Kidney glomerular epithelial cell (primary cell): ENCODE measurements at places on chromosomes 6 and 20.

DNA sequence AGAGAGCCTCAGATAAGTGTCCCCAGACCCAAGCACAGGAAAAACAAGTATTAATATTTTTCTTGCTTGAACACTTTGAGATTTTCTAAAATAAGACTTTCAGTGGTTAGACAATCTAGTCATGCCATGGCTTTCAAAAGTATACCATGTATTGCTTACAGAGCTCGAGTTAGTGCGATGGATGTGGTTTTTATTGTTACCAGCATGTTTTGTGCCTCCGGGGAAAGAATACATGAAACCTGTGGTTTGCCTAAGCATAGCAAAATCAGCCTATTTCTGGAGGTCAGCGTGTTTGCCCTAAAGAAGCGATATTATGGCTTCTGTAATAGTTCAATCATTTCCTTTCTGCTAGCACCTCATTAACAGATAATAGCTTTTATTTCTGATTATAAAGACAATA, 21.6 kb downstream of the RIN2 start:
- DNase-seq, result no peak

GRCh38 chr6:8441452-8441851, 6.1 kb upstream of the SLC35B3 start:
- DNase-seq, result no peak

GRCh38 chr6:106194949-106195921, 109.1 kb downstream of the PRDM1 start:
- DNase-seq, result peak; percentile 38

- DNase-seq, result no peak
Observed at GRCh38 chr6:16481697-16482399, 243.5 kb downstream of the GMPR start.

- no peak for DNase-seq
Observed at GRCh38 chr20:38979434-38979833, 17.3 kb downstream of the DHX35 start.

GRCh38 chr20:49862607-49863200, 50.1 kb downstream of the SLC9A8 start:
- no peak for DNase-seq

DNA sequence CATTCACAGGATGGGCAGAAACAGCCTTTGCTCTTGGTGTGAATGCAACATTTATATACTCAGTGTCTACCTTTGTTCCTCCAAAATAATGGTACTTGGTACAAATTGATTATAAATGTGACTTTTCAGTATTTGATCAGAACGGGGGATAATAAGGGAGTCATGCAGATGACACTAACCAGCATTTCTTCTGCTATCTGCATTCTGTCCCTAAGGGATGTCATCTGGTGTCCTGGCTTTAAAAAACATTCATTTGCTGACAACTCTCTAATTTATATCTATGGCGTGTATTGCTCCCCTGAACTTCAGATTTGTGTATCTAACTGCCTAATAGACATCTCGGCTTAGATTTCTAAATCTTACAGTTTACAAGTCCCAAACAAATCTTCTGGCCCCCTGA, 76.4 kb upstream of the FLRT3 start:
- DNase-seq, result no peak

- DNase-seq, result no peak
Observed at GRCh38 chr6:168231393-168231957, 88.1 kb downstream of the DACT2 start.
